ENCODE measurements at places on chromosomes 2 and 18. TPM values are rescaled to one million over a fixed set of nuclear protein-coding genes. Genes with fewer than 3 reads are reported as not detected.

The SPHKAP gene
- total RNA-seq: not detected

The DES gene
- 0.98 TPM for total RNA-seq

The SERPINB2 gene
- total RNA-seq: not detected

The SP140 gene
- 49.3 TPM for total RNA-seq

The MROH2A gene
- total RNA-seq: not detected

The GREB1L gene
- 0.09 TPM for total RNA-seq

The UGT1A4 gene
- not detected for total RNA-seq

The GREB1 gene
- 0.23 TPM for total RNA-seq

The PREB gene
- total RNA-seq: 62.2 TPM

The HNRNPLL gene
- total RNA-seq: 29.4 TPM

- DNase-seq: no peak
These were observed 299 bp downstream of the FABP1 start for GRCh38 chr2:88127638-88127887.

- DNase-seq: no peak
These were observed 50.2 kb upstream of the LRP1B start for GRCh38 chr2:142180820-142181533.

GRCh38 chr2:235866373-235866772, 301.8 kb downstream of the GBX2 start:
- no peak for DNase-seq

- DNase-seq: no peak
These were observed 2.2 kb downstream of the ADCY3 start for GRCh38 chr2:24917731-24918325.

DNA sequence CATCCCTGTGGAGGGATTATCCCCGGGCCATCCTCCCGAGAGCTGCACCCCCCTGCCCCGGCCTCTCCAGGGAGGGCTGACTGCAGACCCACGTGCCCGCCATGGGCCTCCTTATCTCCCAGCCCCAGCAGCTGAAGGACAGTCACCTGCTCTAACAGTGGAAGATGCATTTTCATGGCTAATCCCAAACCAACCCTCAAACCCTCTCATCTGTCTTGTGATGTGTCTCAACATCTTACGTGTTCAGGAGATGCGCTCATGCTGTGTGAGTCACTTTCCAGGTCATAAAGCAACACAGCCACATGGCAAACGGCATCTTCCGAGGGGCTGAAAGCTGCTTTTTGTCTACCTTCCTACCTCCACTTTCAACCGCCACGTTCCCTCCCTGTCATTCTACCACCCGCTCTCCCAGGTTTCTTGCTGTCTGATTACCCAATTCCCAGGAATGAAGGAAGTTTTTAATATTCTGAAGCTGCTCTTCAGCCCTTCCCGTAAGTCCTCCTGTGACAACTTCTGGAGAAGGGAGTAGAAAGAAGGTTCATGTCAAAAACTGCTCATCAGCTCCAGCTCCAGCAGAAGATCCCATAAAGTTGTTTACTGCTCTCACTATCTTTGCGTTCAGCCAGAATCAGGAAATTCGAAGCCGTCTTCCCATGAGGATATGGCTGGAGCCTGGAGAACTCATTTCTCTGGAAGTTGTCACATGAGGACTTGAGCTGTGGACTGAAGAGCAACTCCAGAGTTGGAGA, 54.5 kb downstream of the MBP start:
- no peak for DNase-seq

GRCh38 chr18:24754583-24755253, 294.3 kb downstream of the HRH4 start:
- no peak for DNase-seq

DNA sequence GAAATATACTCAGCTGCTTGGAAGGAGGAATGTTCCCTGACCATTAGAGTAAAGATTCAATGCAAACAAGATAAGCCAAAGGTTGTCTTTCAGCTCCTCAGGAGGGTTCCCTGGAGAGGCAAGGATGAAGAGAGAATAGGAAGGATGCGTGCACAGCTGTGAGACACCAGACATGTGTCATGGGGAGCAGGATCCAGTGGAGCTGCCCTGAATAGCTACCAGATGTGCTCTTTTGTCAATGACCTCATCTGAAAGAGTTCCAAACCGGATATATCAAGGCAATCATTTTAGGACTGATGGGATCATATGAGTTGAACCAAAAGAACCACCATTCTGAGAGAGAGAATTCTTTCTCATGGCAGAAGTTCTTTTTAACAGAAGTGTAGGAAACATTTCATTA, 490.6 kb downstream of the IRS1 start:
- DNase-seq: no peak

DNA sequence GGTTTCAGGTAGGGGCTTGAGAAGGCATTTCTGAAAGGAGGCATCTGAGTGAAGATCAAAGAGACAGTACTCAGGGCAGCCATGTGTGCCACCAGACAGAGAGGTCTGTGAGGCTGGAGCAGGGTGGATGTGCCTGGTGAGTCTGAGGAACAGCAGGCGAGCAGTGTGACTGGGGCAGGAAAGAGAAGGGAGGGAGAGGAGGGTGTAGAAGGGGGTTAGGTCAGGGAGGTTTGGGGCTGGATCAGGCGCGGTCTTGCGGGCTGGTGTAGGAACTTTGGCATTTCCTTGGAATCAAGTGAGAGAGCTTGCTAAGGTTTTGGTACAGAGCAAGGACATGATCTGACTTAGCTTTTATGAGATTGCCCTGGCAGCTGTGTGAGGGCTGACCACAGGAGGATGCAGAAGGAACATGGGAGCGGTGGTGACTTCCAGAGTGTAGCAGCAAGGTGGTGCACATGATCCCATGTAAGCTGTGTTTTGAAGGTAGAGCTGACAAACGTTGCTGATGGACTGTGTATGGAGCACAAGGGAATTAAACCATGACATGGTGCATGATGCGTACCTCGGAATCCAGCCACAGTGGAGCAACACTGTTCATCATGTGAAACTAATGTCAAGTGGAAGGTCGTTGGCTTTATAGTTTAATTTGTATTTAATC, 13.9 kb downstream of the RAB31 start:
- no peak for DNase-seq

DNA sequence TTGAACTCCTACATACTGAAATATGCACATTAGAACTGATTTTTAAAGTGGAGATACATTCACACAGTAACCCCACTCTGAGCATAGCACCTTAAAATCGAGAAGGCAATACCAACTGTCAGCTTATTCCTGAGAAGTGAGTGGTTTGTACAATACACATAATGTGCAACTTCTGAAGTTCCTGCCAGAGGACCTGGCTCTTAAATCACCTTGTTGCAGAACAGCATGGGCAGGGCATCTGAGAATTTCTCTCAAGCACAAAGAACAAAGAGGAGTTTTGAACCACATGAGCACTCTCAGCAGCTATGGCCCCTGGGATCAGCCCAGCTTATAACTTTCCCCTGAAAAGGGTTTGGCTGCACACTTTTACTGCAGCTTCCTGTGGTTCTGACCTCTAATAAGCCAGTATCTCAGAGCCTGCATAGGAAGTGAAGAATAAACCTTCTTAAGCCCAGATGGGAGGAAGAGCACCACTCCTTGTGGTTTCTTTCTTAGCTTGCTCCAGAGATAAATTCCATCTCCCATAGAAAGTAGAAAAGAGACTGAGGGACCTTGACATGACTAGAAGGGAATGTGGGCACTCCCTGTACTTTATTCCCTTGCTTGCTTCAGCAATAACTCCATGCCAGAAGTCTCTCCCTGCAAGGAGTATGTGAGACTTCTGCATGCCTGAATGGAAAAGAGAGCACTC, 862.3 kb downstream of the SUCLG1 start:
- DNase-seq: no peak

DNA sequence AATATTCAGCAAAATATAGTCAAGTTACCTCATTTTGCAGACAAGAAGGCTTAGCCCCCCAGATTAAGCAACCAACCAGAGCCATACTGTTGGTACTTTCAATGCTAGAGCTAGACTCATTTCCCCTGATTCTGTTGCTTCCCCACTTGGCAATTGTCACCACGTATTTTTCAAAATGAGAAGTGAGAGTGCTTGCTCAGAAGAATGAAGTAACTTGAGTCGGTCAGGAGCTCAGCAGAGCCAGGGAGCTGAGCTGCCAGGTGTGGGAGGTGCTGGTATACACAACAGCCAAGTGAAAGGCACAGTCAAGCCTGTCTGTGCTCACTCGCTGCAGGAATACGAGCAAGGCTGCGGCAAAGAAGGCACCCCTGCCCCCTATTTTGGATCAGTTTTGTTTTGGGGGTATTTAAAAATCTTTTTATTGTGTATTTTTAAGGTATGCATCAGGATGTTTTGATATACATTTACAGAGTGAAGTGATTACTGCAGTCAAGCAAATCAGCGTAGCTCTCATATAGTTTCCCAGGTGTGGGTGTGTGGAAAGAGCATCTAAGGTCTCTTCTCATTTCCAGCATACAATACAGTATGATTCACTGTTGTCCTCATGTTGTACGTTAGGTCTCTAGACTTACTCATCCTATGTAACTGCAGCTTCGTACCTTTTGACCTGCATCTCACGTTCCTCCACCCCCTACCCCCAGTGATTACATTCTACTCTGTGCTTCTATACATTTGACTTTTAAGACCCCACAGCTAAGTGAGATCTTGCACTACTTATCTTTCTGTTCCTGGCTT, 62.4 kb downstream of the MRPS9 start:
- no peak for DNase-seq

DNA sequence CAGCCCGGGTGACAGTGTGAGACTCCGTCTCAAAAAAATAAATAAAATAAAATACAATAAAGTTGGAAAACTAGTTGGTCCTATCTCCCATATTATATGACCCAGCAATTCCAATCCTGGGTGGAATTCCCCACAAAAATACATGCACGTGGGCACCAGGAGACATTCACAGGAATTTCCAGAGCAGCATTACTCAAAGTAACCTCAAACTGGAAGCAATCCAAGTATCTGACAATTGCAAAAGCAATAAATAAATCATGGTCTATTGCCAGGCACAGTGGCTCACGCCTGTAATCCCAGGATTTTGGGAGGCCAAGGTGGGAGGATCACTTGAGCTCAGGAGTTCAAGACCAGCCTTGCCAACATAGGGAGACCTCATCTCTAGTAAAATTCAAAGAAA, 101.2 kb upstream of the MAP4K4 start:
- DNase-seq: no peak

GRCh38 chr2:217725409-217725808, 277.4 kb downstream of the TNS1 start:
- no peak for DNase-seq
